WTC11 (cell line): ENCODE measurements at places on chromosomes 4 and X.

DNA sequence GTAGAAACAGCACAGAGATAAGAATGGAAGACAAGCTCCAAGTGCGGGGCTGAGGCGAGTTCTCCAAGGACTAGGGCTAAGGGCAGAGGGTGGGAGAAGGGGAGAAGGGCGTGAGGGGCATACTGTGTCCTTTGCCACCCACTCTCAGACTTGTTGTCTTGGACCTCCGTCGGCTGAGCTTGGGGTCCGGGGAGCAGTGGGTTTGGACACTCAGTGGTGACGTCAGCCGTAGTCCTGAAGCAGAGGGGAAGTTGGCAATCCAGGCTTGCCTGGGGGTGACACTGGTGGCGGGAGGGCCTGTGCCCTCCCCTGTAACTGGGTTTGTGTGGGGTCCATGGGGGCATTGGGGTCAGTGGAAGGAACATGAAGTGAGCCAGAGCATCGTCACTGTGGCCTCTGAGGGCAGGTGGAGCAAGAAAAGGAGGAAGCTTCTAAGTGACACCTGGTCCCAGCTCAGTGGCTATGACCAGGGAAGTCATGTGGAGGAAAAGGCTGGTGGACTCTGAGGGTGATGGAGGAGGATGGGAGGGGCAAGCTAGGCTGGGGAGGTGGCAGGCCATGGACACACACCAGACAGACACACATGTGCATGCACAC, 17.6 kb downstream of the CD99 start:
- DNase-seq, result no peak

DNA sequence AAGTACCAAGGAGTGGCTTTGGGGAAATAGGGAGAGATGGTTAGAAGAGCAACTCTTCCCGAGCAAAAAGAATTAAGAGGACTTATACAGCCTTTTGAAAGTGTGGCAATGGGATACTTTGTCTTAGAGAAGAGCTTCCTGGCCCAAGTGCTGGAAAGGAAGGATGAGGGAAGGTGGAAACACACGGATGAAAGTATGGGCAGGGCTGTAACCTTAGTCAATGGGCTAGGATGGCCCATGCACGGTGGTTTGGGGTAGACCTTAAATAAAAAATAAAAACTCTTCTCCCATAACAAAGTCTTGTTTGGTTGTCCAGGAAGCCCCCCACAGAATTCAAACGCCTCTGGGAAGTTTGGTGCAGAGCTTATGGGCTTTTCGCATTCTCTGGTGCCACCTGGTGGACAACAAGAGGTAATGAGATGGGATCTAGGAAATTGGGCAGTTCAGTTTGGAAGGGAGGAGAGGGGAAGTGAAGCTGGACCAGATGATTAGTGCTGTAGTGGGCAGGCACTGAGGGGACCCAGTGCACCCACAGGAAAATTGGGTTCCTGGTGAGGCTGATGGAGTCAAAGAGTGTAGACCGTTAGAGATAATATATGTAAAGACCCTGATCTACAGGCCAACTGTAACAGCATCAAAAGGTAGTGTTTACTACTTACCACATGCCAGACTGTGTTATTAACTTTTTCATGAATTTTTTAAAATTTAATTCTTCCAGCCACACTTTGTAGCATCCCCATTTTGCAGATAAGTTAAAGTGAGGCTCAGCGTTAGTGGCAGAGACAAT, 13.8 kb upstream of the ENOX2 start:
- peak; percentile 22 for DNase-seq

- DNase-seq, result no peak
Measured at GRCh38 chr4:126705266-126705665, 927.5 kb upstream of the INTU start.

GRCh38 chr4:123060039-123060770, 137.8 kb upstream of the NUDT6 start:
- peak; percentile 26 for DNase-seq

DNA sequence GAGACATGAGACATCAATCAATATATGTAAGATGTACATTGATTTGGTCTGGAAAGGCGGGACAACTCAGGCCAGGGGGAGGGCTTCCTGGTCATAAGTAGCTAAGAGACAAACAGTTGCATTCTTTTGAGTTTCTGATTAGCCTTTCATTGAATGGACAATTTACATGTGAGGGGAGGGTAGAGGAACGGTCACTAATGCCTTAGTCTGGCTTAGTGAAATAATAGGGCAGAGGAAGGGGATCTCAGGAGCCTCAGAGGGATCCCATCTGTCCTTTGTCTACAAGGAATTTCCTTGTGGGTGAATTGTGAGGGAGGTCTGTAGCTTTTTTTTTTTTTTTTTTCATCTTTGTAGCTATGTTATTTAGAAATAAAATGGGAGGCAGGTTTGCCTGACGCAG, 88.3 kb downstream of the GK start:
- DNase-seq, result no peak

- no peak for DNase-seq
Measured at GRCh38 chr4:77443941-77444340, 161.7 kb upstream of the CXCL13 start.

DNA sequence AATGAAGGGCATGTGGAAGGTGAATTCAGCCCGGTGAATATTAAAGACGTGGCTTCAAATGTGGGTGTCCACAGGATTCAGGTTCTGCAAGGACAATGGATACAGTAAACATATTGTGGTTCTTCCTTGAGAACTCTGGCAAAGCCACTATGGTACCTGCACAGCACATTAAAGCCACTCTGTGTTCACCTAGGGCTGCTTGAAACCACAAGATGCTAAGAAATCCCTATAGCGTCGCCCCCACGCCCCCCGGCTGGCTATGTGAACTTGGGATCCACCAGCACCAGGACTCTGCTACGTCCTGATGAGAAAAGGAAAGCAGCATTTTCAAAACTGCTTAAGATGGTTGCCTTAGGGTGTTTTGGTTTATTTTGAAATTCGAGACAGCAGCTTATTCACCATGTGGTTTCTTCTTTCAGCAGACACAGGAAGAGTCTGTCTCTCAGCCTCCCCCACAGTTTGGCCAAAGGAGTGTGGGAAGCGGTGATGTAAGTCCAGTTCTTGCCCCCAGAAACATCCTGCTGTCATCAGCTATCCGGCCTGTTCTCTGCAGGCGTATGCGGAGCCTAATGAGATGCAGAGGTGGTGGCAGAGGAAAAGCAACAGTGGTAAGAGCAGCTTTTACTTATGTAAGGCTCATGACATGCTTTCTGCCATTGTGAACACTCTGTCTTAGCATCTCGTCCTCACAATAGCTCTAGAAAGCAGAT, 111.5 kb downstream of the AFAP1 start:
- no peak for DNase-seq

DNA sequence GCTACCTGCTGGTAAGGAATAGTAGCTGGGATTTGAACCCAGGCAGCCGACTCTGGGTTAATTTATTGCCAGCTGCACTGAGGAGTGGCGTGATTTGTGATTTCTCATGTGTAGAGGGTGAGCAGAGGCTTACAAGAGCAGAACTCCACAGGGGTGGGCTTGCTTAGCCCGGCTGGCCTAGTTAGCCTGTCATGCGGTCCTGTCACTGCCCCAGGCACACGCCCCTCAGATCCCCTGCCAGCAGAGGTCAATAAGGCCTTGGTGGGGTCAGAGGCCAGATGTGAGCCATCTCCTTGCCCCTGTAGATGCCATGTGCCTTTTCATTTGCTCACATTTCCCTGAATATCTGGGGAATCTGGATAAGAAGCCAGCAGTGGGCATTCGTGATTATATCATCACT, 13.4 kb downstream of the NSDHL start:
- no peak for DNase-seq

DNA sequence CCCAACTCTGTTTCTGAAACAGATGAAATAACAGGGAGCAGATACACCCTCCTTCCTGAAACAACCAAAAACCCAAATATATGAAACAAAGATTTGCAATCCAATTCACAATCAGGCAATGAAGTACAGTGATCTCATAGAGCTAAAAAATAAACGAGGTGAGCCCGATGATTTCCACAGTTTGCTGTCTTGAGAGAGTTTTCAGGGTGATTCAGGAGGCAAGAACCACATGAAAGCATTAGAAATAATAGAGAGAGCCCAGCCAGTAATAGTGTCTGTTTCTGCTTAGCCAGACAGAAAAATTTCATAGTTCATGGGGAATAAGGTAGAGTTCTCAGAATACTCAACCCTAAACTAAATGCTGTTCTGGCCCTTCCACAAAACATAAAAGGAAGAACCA, 296.2 kb downstream of the PDHA2 start:
- no peak for DNase-seq

DNA sequence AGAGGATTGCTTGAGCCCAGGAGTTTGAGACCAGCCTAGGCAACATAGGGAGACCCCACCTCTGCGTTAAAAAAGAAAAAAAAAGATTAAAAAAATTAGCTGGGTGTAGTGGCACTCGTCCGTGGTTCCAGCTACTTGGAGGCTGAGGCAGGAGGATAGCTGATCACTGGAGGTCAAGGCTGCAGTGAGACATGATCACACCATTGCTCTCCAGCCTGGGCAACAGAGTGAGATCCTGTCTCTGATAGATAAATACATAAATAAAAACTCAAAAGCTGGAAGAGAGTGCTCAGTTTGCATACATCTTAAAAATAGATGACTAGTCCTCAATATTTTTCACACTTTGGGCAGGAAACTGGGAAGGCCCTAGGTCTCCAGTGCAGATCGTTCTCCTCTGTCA, 54.1 kb downstream of the TMEM131L start:
- DNase-seq, result no peak

DNA sequence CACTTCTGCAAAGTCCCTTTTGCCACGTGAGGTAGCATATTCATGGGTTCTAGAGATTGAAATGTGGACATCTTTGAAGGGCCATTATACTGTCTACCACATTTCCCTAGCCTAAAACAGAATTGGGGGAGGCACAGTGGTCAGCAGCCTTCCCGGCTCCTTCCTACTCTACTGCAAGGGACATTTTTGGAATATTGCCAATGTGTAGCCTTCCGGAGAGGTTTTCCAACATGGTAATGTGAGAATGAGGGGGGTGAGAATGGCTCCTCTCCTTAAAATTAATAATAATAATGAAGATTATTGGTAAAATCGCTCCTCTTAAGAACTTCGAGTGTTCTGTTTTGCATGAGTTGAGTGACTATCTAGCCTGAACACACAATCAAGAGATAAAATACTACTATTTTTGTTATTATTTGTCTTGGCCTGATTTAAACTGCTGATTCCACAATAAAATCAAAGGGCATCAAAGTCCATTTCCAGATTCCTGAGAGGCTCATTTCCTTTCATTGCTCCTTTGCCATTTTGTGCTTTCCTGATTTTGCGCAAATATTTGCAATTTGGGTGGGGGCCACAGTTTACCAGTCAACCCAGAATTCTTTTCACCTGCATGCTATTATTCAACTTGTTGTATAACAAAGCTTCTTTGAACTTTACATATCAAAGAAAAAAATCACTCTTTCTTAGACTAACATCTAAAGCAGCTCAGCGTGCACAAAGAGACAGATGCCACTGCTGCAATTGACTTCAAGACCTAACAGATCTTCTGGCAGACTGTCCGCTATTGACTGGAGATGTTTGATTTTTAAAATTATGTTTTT, 27.0 kb upstream of the TSPAN5 start:
- DNase-seq, result no peak

DNA sequence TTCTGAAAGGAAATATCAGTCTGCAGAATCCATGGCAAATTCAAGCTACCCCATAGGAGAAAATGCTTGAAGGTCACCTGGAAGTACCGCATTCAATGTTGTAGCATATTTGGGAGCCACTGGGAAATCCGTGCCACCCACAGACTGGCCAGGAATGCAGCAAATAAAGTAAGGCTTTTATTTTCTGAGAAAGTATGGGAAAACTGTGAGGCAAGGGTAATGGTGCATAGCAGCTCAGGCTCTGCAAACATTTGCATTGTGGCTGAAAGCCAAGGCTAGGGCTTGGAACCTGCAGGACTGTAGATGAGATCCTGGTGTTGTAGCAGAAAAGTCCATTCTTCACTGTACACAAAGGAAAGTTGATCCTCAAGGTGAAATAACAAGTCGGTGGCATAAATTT, 450.9 kb upstream of the NR3C2 start:
- DNase-seq, result no peak

DNA sequence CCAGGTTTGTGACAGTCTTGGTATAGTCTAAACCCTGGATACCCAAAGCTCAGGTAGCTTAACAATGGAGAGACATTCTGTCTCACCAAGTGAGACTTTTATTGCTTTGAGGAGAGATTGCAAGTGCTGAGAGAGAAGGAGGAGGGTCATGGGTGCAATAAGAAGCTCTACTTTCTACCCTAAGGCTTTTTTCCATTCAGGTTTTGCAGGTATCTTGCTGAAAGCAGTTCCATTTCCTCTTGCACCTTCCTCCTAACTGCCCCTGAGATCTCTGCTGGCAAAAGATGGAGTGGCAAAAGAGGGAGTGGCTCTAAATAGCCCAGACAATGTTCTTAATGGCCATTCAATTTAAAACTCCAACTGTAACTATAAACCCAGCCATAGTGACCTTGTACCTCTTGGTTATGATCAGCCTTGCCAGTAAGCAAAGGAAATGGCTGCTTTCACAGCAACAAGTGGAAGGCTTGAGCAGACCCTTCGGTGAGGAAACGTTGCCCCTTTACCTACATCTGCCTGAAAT, 105.6 kb upstream of the CPEB2 start:
- no peak for DNase-seq

DNA sequence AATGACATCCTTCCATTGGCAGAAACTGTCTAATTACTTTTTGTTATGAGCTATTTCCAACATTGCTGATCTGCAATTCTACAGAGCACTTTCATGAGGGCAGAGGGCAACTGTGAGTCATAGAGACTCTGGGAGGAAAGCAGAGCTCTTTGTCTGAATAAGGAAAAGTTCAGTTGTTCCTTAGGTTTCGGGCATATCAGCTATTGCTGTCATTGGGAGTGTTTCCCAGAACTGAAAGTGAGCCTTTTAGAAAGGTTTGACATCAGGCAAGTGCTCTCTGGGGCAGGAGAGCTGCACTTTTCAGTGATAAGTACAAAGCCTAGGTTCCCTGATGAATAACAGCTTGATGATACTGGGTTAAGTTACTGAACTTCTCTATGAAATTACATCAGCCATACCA, 119.2 kb upstream of the EDNRA start:
- DNase-seq, result no peak

GRCh38 chr4:20676501-20677197, 23.6 kb upstream of the PACRGL start:
- DNase-seq, result no peak

GRCh38 chr4:146214238-146214637, at the start of gene REELD1:
TSS of gene REELD1 (plus strand) at chr4:146214538. CDS start at chr4:146216953, 2,415 bp downstream.
- DNase-seq, result no peak

GRCh38 chr4:159143687-159144086, 40.8 kb downstream of the RAPGEF2 start:
- DNase-seq, result no peak

DNA sequence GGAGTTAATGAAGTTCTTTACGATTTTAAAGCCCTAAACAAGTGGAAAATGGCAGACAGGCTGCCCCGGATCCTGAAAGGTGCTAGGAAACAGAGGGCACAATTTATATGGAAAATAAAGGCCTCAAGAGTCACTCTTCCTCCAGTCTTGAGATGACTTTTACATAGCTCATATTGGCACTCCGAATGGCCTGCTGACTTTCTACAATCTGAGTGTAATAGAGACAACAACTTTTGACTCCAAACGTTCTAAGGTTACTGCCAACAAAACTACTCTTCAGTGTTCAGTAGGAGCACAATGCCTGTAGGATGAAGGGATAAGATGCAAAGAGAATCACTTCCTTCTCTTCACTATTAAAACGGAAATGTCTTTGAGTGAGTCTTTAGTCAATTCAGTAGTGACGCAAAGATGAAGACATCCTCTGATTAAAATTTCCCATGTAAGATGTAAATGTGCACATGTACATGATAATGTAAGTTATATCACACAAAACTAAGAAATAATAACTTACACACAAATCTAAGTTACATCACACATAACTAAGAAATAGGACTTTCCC, 40.5 kb downstream of the VEGFC start:
- DNase-seq, result no peak

- DNase-seq, result no peak
Measured at GRCh38 chr4:112343330-112344080, 46.3 kb downstream of the ALPK1 start.
